ENCODE measurements at places on chromosomes 7 and 10. TPM values are rescaled to one million over a fixed set of nuclear protein-coding genes. Genes with fewer than 3 reads are reported as not detected.

DNA sequence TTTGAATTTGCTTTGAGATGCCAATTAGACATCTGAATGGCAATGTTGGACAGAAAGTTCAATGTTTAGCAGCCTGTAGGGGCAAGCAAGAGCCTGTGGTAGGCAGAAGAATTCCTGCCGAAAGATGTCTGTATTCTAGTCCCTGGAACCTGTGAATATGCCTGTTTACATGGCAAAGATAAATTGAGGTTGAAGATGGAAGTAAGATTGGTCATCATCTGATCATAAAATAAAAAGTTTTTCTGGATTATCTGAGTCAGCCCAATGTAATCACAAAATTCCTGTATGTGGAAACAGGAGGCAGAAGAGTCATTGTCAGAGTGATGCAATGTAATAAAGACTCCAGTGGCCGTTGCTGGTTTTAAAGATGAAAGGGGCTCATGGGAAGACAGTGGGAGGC, 430.5 kb downstream of the MDFIC start:
- no peak for DNase-seq

- DNase-seq = no peak
These were observed 65.3 kb downstream of the KMT2E start for GRCh38 chr7:105079348-105079747.

GRCh38 chr7:66725843-66726242, 14.7 kb upstream of the RABGEF1 start:
- no peak for DNase-seq

- no peak for DNase-seq
These were observed 186.2 kb downstream of the LRMDA start for GRCh38 chr10:75617485-75618155.

The ZCCHC24 gene
- total RNA-seq = 16.5 TPM

DNA sequence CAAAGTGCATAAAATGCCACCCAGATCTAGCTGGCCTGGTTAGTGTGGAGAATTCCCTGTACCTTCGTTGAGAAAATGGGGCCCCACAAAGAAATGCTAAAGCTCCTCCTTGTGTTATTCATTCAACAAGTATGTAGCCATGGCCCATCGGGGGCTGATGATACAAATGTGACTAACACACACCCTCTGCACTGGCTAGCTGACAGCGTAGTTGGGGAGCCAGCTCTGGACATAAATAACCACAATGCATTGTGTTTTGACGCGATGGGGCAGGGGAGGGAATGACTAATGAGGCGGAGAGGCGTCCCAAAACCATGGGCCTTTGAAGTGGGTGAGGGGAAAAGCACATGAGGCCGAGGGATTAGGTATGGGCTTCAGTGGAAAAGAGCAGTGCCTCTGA, 28.2 kb upstream of the ASL start:
- no peak for DNase-seq

- no peak for DNase-seq
These were observed 29.0 kb downstream of the DHTKD1 start for GRCh38 chr10:12097791-12098190.

DNA sequence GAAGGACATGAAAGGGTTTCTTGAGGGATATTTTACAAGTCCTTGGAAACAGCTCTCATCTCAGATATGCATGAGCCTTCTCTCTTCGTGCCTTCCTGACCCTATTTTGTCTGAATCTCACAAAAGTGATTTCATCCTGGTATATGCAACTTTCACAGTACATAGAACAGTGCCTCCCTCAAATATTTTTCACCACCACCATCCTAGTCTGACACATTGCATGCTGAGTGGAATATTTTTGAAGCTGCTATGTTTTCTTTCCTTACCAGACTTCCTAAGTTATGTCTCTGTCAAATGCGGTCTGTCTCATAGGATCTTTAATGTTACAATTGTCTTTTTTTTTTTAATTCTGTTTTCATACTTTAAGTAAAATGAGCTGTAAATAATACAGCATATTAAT, 673.3 kb upstream of the LRRN3 start:
- DNase-seq = no peak

GRCh38 chr7:47771336-47771989, 176.8 kb downstream of the PKD1L1 start:
- peak; percentile 78 for DNase-seq

Measured in suprapubic skin (tissue), 4 donors.